ENCODE measurements at places on chromosomes 5 and 9. TPM values are rescaled to one million over a fixed set of nuclear protein-coding genes. Genes with fewer than 3 reads are reported as not detected.

GABRA1 gene
- total RNA-seq, result not detected

TSSK1B gene
- total RNA-seq, result not detected

NREP gene
- 10.0 TPM for total RNA-seq

SLC4A9 gene
- total RNA-seq, result not detected

FOXD4L6 gene
- not detected for total RNA-seq

CDH10 gene
- not detected for total RNA-seq

HBEGF gene
- 5.2 TPM for total RNA-seq

LCN15 gene
- not detected for total RNA-seq

AGXT2 gene
- total RNA-seq, result not detected

PRUNE2 gene
- 0.05 TPM for total RNA-seq

OBP2B gene
- total RNA-seq, result not detected

ZNF879 gene
- total RNA-seq, result 2.0 TPM

MARCHF3 gene
- total RNA-seq, result 3.3 TPM

FOXI1 gene
- total RNA-seq, result not detected

ZNG1F gene
- 6.9 TPM for total RNA-seq

ACTBL2 gene
- not detected for total RNA-seq

EPB41L4A gene
- 0.35 TPM for total RNA-seq

LMX1B gene
- total RNA-seq, result not detected

MAP3K1 gene
- 19.1 TPM for total RNA-seq

SPATA31E1 gene
- total RNA-seq, result not detected

DMRTA1 gene
- not detected for total RNA-seq

MSH3 gene
- total RNA-seq, result 15.5 TPM

CCDC192 gene
- total RNA-seq, result not detected

HAPLN1 gene
- total RNA-seq, result not detected

GCNT4 gene
- total RNA-seq, result 1.2 TPM

FGF10 gene
- not detected for total RNA-seq

RIGI gene
- 2.5 TPM for total RNA-seq

TSLP gene
- 0.30 TPM for total RNA-seq

RFESD gene
- 5.1 TPM for total RNA-seq

ZNF189 gene
- total RNA-seq, result 5.4 TPM

INSL4 gene
- total RNA-seq, result not detected

PFN3 gene
- total RNA-seq, result not detected

SPATA6L gene
- total RNA-seq, result not detected

CDKN2B-AS1 gene
- 0.60 TPM for total RNA-seq

NKD2 gene
- 0.54 TPM for total RNA-seq

MZB1 gene
- 2.5 TPM for total RNA-seq

GPX3 gene
- 0.47 TPM for total RNA-seq

SLC24A2 gene
- not detected for total RNA-seq

CCL21 gene
- total RNA-seq, result not detected

CRHBP gene
- total RNA-seq, result not detected

QRFP gene
- not detected for total RNA-seq

SHISAL2B gene
- total RNA-seq, result not detected

SNCAIP gene
- not detected for total RNA-seq

ADAMTS6 gene
- 0.63 TPM for total RNA-seq

LHX6 gene
- 0.11 TPM for total RNA-seq

PHAX gene
- 56.9 TPM for total RNA-seq

IGFBPL1 gene
- total RNA-seq, result not detected

PLAA gene
- 56.8 TPM for total RNA-seq

GFI1B gene
- total RNA-seq, result 0.87 TPM
